Smooth muscle cell of trachea (primary cell): ENCODE measurements at places on chromosomes 13 and 19. TPM values are rescaled to one million over a fixed set of nuclear protein-coding genes. Genes with fewer than 3 reads are reported as not detected.

The HSPB6 gene
- total RNA-seq = 125 and 302 TPM in 2 replicates

The CLC gene
- total RNA-seq = not detected in 2 replicates

The ZNF784 gene
- 4.7 and 4.8 TPM in 2 replicates for total RNA-seq

The LIM2 gene
- total RNA-seq = not detected in 2 replicates

The CBY2 gene
- total RNA-seq = not detected in 2 replicates

The PLK5 gene
- total RNA-seq = 0.17 TPM in 1 of 2 replicates, not detected in the other

The EFNB2 gene
- total RNA-seq = 3.9 and 4.6 TPM in 2 replicates

The VAV1 gene
- not detected in 2 replicates for total RNA-seq

The MUC16 gene
- total RNA-seq = not detected in 2 replicates

The PSG7 gene
- 0.17 and 0.44 TPM in 2 replicates for total RNA-seq

The PLPPR3 gene
- 0.15 and 2.5 TPM in 2 replicates for total RNA-seq

The COL5A3 gene
- total RNA-seq = 3.8 and 5.0 TPM in 2 replicates

The STX10 gene
- 83.4 and 102 TPM in 2 replicates for total RNA-seq

The N4BP2L1 gene
- 2.5 and 4.5 TPM in 2 replicates for total RNA-seq

The TSHZ3 gene
- 14.4 and 15.5 TPM in 2 replicates for total RNA-seq

The ZNF700 gene
- total RNA-seq = 7.3 and 15.6 TPM in 2 replicates

The PSG2 gene
- total RNA-seq = 0.50 TPM in 1 of 2 replicates, not detected in the other

The ZNF628 gene
- 1.6 and 3.3 TPM in 2 replicates for total RNA-seq

The PPP1R13L gene
- 1.5 and 2.2 TPM in 2 replicates for total RNA-seq

The C1QTNF9B gene
- 0.33 and 0.44 TPM in 2 replicates for total RNA-seq

The METTL21C gene
- total RNA-seq = not detected in 2 replicates

The B3GNT8 gene
- 3.5 and 4.5 TPM in 2 replicates for total RNA-seq

The CNN1 gene
- total RNA-seq = 8.9 and 9.3 TPM in 2 replicates

The CEACAM20 gene
- total RNA-seq = not detected in 2 replicates

The MAST1 gene
- 0.15 and 3.3 TPM in 2 replicates for total RNA-seq

The ZNF284 gene
- 3.3 and 3.8 TPM in 2 replicates for total RNA-seq

The LHB gene
- total RNA-seq = not detected in 2 replicates

The ZNF578 gene
- total RNA-seq = 6.3 and 7.0 TPM in 2 replicates

The GJB2 gene
- total RNA-seq = 0.29 and 0.33 TPM in 2 replicates
